Glomerular endothelial cell (primary cell): ENCODE measurements at places on chromosomes 7 and 10.

DNA sequence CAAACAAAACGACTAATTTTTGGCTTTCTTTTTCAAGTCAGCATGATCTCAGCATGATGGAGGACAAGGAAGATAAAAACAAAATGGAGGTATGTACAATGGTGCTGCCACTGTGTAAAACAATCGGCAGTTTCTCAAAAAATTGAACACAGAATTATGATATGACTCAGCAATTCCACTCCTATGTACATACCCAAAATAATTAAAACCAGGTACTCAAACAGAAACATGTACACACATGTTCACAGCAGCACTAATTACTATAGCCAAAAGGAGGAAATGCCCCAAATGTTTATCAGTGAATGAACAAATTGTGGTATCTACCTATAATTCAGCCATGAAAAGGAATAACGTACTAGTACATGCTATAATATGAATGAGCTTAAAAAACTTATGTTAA is 29.9 kb downstream of the SNX13 start:
- DNase-seq = no peak

GRCh38 chr7:117383046-117383445 is 44.2 kb downstream of the ASZ1 start:
- DNase-seq = no peak

DNA sequence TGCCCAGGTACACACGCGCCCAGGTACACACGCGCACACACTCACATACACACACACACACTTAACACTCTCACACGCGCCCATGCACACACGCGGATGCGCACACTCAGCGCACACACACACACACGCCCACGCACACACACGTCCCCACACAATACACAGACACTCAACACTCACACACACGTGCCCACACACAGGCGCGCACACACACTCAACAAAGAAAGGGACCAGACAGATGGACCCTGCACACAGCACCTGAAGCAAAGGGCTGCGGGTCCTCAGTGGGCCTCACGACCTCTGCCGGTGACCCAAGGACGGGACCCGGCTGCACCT is 257.4 kb downstream of the ZMYND11 start:
- DNase-seq = no peak

DNA sequence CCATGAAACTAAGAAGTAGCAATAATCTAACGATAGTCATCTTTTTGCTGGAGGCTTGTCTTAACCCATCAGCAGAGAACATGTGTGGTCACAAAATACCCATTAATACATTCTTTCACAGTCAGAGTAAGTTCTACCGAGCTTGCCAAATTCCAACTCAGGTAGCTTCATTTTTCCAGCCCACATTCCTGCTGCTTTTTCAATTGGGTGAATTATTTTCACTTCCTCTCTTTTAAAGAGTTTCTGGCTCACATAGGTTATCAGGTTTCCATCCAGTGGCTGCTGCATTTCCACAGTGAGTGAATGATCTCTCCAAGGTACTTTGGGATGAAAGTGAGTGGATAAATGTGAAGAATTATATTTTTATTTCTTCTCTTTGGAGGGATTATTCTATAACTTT is 233.1 kb downstream of the SEMA3E start:
- DNase-seq = no peak

DNA sequence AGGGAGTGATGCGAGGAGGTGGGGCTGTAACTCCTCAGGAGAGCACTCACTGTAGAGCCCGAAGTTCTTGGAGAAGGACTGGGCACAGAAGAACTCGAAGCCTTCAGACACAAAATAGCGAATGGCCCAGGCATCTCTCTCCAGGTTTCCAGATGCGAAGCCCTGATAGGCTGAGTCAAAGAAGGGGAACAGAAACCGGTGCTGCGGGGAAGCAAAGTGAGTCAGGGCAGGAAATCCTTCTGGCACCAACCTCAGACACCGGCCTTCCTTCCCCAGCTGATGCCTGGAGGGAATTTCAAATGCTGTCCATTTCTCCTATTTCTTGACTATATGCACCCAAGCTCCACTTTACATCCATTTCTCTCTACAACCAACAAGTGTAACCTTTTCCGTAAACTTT is 26.8 kb downstream of the GOT1 start:
- DNase-seq = no peak

DNA sequence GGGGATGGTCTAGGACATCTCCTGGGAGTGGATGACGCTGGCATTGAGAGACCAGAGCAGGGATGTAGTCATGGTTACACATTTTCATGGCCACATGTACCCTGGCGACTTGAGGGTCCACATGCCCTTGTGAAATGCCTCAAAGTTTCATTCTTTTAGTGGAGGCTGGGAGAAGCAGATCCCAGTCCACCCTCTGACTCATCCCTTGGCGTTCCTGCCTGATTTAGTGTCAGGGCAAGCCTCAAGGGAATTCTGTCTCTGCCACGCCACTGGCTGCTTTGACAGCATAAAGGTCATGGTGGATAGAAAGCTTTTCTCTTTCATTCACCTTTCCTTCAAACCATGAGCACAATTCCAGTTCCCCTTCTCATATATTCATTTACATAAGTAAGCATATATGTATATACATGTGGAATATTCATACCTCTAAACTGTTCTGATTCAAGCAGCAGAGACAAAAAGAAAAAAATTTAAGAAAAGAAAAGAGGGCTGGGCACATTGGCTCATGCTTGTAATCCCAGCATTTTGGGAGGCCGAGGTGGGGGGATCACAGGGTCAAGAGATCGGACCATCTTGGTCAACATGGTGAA is 21.8 kb upstream of the KIF5B start:
- no peak for DNase-seq

DNA sequence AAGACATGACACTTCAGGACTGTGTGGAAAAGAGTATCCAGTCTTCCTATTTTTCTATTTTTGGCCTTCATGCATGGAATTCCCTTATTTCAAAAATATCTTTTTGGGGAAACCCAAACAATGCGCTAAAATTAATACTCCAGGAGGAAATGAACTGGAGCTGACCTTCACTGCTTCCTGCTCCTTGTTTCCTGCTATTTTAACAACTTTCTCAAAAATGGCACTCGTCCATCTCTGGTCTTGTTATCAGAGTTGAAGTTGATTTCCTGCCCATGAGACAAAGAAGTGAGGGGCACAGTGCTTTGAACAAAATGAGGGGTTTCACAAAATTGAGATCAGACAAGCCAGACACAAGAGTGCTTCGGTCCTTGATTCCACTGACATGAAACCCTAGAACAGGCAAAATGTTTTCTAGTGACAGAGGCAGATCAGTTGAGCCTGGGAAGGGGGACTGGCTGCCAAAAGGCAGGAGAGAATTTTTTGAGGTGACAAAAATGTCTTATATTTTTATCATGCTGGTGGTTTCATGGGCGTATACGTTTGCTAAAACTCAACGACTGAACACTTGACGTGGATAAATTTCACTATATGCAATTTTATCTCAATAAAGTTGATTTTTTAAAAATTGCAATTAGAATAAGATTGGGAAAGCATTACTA is 193.2 kb downstream of the CREB5 start:
- DNase-seq = peak; percentile 63

DNA sequence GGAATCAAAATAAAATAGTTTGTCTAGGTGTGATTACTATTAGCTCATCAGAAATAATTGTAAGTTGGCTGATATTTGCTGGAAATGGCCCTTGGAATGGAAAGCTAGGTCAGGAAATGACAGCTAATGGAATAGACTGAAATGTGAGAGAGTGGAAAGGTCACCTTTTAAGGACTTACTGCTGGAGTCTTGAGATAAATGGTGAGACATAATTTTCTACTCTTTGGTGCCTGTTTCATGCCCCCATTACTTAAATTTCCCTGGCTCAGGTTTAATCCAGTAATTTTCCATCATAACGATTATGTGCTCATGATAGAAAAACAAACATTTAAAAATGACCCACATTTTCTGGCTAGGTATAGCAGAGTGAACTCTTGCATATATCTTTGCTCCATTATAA is 123.6 kb downstream of the ADAM22 start:
- DNase-seq = no peak

GRCh38 chr7:142248166-142249160 is 9.4 kb downstream of the PRSS58 start:
- DNase-seq = no peak

DNA sequence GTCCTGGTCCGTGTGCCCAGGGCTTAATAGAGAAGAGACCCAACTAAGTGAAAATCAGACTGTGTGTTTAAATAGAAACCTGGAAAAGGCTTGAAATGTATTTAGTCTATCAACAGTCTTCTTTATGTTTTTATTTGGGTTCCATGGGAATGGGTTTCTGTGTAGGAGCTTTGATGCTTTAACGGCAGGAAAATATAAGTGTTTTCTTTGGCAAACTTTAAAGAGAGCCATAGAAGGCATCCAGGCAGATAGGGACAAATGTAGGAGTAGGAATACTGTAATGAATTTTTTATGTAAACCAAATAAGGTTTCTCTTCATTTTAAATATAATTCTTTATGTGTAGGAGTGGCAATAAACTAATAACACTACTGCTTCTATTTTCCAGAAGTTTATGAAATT is 989.0 kb downstream of the GATA3 start:
- DNase-seq = no peak

GRCh38 chr10:49562893-49563292 is 24.0 kb upstream of the ERCC6 start:
- DNase-seq = no peak
